Heart left ventricle (tissue), 16 donors: ENCODE measurements at places on chromosomes 2 and 18. TPM values are rescaled to one million over a fixed set of nuclear protein-coding genes. Genes with fewer than 3 reads are reported as not detected.

DNA sequence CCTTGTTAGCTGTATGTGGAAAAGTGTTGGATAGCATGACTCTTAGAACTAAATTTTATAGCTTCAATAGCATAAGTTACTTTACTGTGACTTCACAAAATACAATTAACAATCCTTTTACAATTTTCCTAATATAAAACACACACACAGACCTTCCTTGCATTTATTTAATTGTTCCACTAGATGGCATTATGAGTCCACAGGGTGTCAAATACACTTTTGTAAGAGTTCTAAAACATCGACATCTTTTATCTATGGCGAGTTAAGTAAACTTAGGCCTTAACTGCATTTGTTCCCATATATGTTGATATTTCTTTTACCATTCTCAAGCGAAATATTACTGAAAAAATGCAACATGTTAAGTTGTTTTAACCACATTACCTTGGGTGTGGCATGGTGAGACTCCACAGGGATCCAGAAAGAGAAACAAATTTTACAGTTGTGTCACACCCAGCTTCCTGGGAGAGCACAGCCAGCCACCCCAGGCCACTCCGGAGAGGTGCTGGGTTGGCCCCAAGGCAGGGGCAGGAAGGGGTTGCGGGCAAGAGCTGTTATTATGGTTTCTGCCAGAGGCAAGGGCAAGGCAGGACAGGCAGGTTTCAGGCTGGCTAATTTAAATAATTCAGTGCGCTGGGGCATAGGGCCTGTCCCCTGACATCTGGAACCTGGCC, 312.4 kb upstream of the MC4R start:
- H3K27ac ChIP-seq, result no peak overlapping the region
- H3K27me3 ChIP-seq, result no peaks in the 10 kb centered on the region
- DNase-seq, result no peak
- H3K36me3 ChIP-seq, result no peaks in the 10 kb centered on the region
- no peaks in the 10 kb centered on the region for H3K4me1 ChIP-seq

DNA sequence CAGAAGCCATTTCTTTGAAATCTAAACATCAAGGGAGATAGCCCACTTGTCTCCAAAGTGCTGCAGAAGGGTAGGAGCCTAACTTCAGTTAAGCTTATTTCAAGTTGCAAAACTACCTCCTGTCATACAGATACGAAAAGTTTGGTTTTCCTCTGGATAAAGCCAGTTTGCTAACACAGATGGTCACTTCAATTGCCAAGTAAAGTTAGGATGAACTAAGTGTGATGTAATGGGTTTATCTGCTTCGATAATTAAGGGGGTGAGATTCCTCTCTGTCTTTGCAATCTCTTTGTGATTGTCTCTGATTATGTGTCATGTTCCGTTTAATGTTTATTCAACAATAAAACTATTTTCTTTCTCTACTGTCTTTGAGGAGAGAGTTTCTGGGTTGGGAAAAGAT, 156.4 kb downstream of the SLC39A10 start:
- H3K27ac ChIP-seq, result no peak overlapping the region
- H3K4me1 ChIP-seq, result no peaks in the 10 kb centered on the region
- DNase-seq, result no peak
- H3K4me3 ChIP-seq, result no peak overlapping the region
- no peaks in the 10 kb centered on the region for H3K36me3 ChIP-seq

- H3K36me3 ChIP-seq, result no peaks in the 10 kb centered on the region
- no peaks in the 10 kb centered on the region for H3K27me3 ChIP-seq
- no peak for DNase-seq
- no peak overlapping the region for H3K4me3 ChIP-seq
- H3K4me1 ChIP-seq, result peaks cover 17% of the 10 kb centered on the region
Measured at GRCh38 chr2:232852676-232853075, 17.4 kb upstream of the SNORC start.

- no peak overlapping the region for H3K4me3 ChIP-seq
- no peak for DNase-seq
- no peaks in the 10 kb centered on the region for H3K27me3 ChIP-seq
- no peaks in the 10 kb centered on the region for H3K36me3 ChIP-seq
- H3K27ac ChIP-seq, result no peak overlapping the region
Measured at GRCh38 chr18:41829647-41830516, 125.2 kb upstream of the PIK3C3 start.

DNA sequence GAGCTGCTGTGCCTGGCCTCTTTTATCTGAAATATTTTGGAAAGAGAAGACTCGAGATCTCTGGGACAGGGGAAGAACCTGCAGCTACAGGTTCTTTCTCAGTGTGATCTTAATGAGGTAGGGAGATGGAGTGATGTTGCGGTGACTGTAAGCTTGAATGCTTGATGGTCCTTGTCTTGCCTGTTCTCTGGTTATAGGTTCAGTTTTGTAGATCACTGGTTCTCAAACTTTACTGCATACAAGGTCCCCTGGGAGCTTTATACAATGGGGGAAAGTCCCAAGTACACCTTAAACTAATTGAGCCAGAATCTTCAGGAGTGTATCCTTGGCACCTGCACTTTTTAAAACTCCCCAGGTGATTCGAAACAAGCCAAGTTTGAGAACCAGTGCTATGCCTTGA, 136.7 kb upstream of the CXCR4 start:
- no peak overlapping the region for H3K4me3 ChIP-seq
- H3K27me3 ChIP-seq, result no peaks in the 10 kb centered on the region
- no peaks in the 10 kb centered on the region for H3K36me3 ChIP-seq
- no peak overlapping the region for H3K27ac ChIP-seq
- no peak for DNase-seq

DNA sequence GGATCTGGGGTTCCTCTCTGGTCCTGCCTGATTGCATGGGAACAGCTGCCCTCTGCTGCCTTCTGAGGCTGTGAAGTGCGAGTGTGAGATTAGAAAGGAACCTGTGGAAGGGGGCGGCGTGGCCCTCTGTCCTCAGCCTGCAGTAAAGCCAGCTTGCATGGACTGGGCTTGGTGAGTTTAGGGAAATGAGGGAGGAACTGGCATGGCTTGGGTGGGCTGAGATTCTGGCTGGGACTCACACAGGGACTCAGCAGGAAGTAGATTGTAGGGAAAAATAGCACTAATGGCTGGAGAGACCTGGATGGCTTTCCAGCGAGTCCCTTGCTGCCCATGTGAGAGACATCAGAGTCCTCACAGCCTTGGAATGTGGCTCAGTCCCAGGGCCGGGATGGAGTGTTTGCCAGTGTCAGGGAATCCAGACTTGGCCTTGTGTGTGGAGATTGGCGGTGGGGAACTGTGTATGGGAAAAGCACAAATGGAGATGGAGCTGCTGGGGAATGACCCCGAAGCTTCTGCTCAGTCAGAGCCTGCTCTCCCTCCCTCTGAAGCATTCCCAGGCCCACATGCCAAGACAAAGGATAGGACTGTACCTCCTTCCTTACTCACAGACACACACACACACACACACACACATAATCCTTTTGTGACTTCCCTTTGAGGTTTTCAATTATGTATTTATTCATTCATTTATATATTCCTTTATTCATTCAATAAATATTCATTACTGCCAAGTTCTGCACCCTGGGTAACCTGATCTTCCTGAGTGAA, 115.4 kb downstream of the ACAA2 start:
- no peaks in the 10 kb centered on the region for H3K4me1 ChIP-seq
- no peaks in the 10 kb centered on the region for H3K27me3 ChIP-seq
- H3K4me3 ChIP-seq, result no peak overlapping the region
- no peak overlapping the region for H3K27ac ChIP-seq
- DNase-seq, result peak; percentile 43

- no peaks in the 10 kb centered on the region for H3K27me3 ChIP-seq
- DNase-seq, result no peak
- H3K4me1 ChIP-seq, result peaks cover 19% of the 10 kb centered on the region
- H3K4me3 ChIP-seq, result no peak overlapping the region
- H3K36me3 ChIP-seq, result no peaks in the 10 kb centered on the region
Measured at GRCh38 chr18:830315-830901, 18.4 kb upstream of the YES1 start.

DNA sequence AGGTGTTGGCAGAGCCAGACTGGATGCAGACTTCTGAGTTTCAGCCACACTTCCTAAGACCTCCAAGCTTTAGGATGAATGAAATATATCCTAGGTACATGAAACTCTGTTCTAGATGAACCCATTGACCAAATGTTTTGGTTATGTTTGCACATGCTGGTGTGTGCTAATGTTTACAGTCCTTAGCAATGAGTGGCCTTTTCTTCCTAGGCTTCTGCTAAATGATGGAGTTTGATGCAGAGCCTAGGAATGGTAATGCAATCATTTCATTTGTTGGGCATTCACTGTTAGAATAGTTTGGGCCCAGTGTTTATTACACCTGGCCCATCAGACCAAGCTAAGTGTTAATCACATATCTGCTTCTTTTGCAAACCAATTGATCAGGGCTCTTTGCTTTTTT, 464.7 kb downstream of the MEIS1 start:
- no peaks in the 10 kb centered on the region for H3K27me3 ChIP-seq
- H3K27ac ChIP-seq, result no peak overlapping the region
- no peak overlapping the region for H3K4me3 ChIP-seq
- no peaks in the 10 kb centered on the region for H3K36me3 ChIP-seq

The MOB4 gene
- polyA plus RNA-seq, result 19.6 TPM

The KLHL14 gene
- 0.07 TPM for polyA plus RNA-seq

The CRYBA2 gene
- polyA plus RNA-seq, result not detected

The STPG4 gene
- not detected for polyA plus RNA-seq

The GPR55 gene
- polyA plus RNA-seq, result not detected

The ALK gene
- polyA plus RNA-seq, result not detected

The RAB17 gene
- 5.6 TPM for polyA plus RNA-seq

The KCNG3 gene
- polyA plus RNA-seq, result not detected

The ELP2 gene
- polyA plus RNA-seq, result 39.8 TPM

The ASXL3 gene
- 0.65 TPM for polyA plus RNA-seq

The SLC14A1 gene
- polyA plus RNA-seq, result 16.0 TPM

The TMEM37 gene
- polyA plus RNA-seq, result 0.88 TPM
